ENCODE measurements at places on chromosomes 16 and 17.

DNA sequence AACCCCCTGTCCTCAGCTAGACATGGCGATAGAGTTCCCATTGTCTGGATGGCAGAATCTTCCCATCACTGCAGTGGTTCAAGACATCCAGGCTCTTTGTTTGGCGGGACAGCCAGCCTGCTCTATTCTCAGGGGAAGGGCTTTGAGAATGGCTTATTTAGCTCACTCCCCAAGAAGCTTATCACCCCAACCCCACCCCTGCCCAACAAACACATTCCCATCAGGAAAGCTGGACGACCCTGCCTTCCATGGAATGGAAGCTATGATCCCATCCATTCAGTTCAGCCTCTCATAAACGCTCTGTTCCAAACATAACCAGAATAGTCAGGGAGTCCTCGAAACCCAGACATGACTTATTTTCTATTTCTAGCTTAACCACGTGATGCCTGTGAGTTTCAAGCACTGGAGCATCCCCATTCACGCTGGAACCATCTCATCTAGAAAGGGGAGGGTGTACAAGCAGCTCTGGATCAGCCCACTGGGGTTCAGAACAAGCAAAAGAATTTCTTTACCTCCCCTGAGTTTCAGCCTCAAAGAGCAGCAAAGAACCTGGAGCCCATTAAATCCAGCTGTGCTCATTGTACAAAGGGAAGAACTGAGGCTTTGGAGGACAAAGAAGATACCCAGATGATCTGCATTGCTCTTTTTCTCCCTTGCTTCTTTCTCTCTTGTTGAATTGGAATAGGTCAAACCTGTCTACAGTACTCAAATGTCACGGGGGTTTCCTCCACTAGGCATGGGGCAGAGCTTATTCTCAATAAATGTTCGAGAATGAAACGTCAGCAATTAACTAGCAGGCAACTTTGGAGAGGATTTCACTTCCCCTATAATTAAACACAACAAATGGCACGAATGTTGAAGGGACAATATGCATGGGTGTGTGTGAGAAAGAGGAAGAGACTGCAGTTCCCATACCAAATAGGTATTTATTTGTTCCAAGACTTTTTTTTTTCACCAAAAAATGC is 93.1 kb downstream of the XYLT1 start:
- H3K4me3 ChIP-seq = no peak overlapping the region
- DNase-seq = no peak
- H3K27ac ChIP-seq = peak overlapping the region; percentile 19
- H3K27me3 ChIP-seq = no peaks in the 10 kb centered on the region

- peaks cover 5% of the 10 kb centered on the region for H3K4me1 ChIP-seq
- DNase-seq = no peak
- H3K27me3 ChIP-seq = no peaks in the 10 kb centered on the region
- H3K4me3 ChIP-seq = no peak overlapping the region
- no peaks in the 10 kb centered on the region for H3K36me3 ChIP-seq
These were observed 6.2 kb downstream of the KRTAP4-6 start for GRCh38 chr17:41133880-41134735.

DNA sequence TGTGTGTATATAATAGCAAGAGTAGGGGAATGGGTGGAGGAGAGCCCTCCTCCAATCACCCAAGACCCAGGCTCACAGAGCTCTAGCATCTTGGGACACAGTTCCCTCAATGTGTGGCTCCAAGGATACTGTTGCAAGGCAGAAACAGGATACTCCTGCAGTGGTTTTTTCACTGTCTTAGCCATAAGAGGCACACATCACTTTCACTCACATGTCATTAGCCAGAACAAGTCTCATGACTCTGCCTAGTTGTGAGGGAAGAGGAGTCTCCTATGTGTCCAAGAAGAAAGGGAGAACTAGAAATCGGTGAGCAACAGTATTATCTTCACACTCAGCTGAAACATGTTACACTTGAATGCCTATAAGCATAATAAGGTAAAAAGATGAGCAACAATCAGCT is 11.1 kb upstream of the NUDT7 start:
- H3K36me3 ChIP-seq = no peaks in the 10 kb centered on the region
- peaks cover 1% of the 10 kb centered on the region for H3K4me1 ChIP-seq
- H3K4me3 ChIP-seq = no peak overlapping the region
- H3K27me3 ChIP-seq = no peaks in the 10 kb centered on the region
- DNase-seq = no peak

GRCh38 chr16:9123871-9124270 is 32.4 kb downstream of the HAPSTR1 start:
- no peak for DNase-seq
- H3K36me3 ChIP-seq = peaks cover 10% of the 10 kb centered on the region
- peaks cover 47% of the 10 kb centered on the region for H3K4me1 ChIP-seq
- H3K27me3 ChIP-seq = no peaks in the 10 kb centered on the region
- H3K27ac ChIP-seq = peak overlapping the region; percentile 61
- no peak overlapping the region for H3K4me3 ChIP-seq

DNA sequence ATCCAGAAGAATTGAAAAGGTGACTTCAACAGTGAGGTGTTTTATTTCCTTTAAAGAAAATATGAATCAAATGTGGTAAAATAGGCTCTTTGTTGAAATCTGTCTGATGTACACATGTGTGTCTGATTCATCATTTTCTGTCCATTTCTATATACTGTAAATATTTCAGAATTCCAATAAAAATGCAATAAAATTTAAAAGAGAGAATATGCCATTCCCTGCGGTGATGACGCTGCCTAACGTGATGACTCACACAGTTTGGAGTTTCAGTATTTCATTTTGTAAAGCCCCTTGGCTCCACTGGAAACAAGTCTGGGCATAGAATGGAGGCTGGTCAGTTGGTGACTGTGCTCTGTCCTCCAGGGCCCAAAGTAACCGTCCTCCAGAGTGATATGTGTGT is 482.5 kb upstream of the CDH5 start:
- H3K4me3 ChIP-seq = no peak overlapping the region
- H3K27ac ChIP-seq = no peak overlapping the region
- H3K4me1 ChIP-seq = no peaks in the 10 kb centered on the region
- no peaks in the 10 kb centered on the region for H3K36me3 ChIP-seq
- no peak for DNase-seq

DNA sequence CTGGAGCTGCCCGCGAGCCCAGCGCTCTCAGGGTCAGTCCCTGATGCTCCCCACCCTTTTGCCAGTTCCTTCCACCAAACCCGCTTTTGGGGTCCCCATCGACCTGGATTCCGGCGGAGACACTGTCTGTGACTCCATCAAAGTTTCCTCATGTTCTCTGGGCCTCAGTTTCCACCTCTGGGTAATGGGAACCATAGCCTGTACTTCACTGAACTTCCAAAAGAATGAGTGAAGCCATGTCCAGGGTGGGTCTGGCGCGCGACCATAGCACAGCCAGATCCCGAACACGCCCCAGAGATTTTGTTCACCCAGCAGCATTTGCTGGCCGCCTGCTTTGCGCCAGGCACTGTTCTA is 327 bp downstream of the SDR42E2 start:
- H3K36me3 ChIP-seq = no peaks in the 10 kb centered on the region
- H3K27me3 ChIP-seq = peaks cover 16% of the 10 kb centered on the region
- no peaks in the 10 kb centered on the region for H3K4me1 ChIP-seq

GRCh38 chr16:35352431-35352830 is 1893.0 kb downstream of the TP53TG3F start:
- no peaks in the 10 kb centered on the region for H3K36me3 ChIP-seq
- no peaks in the 10 kb centered on the region for H3K4me1 ChIP-seq
- no peak for DNase-seq
- H3K4me3 ChIP-seq = no peak overlapping the region

GRCh38 chr16:89409161-89409711 is 81.1 kb downstream of the ANKRD11 start:
- no peaks in the 10 kb centered on the region for H3K27me3 ChIP-seq
- H3K27ac ChIP-seq = peak overlapping the region; percentile 89
- peak overlapping the region; percentile 65 for H3K4me3 ChIP-seq
- peaks cover 5% of the 10 kb centered on the region for H3K36me3 ChIP-seq
- peaks cover 75% of the 10 kb centered on the region for H3K4me1 ChIP-seq

GRCh38 chr17:58081646-58082340 is 1.4 kb upstream of the DYNLL2 start:
- DNase-seq = no peak
- H3K27me3 ChIP-seq = peaks cover 33% of the 10 kb centered on the region
- no peak overlapping the region for H3K4me3 ChIP-seq
- peaks cover 21% of the 10 kb centered on the region for H3K4me1 ChIP-seq
- H3K27ac ChIP-seq = no peak overlapping the region

DNA sequence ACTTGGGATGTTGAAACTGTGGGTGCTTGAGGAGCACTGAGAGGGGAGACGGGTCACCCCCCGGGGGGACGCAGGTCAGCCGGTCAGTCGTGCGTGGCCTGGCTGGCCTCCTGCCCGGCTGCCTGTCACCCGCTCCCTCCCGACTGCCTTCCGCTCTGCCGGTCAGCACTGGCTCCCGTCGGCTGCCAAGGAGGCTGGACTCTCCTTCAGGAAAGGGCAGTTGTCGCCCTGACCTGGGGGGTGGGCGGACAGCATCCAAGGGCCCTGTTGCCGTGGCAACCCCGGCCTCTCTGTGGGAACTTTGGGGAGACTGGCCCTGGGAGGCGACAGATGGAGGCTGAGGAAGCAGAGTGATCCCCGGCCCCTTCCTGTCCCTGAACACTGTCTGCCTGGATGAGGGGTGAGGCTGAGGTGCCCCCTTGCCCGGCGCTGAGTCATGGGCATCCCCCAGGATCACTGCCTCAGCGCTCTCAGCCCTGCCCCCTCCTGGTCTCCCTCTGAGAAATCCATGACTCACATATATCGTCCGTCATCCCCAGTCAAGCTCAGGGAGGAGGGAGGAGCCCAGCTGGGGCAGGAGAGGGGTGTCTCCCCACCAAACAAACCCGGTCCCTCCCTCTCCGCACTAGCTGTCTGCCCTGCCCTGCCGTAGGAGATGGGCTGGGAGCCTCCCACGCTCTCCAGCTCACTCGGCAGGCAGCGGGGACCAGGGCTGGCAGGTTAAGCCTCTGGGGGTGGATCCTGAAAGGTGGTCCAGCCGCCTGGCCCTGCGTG is at the start of gene ADGRG1:
TSS of gene ADGRG1 (plus strand) at position 623 of the 774 bp plus-strand sequence. CDS start 21,658 bp downstream, outside the sequence.
- no peak for DNase-seq
- peaks cover 15% of the 10 kb centered on the region for H3K4me1 ChIP-seq
- H3K4me3 ChIP-seq = peak within 1 kb of the TSS; percentile 35
- no peaks in the 10 kb centered on the region for H3K36me3 ChIP-seq

DNA sequence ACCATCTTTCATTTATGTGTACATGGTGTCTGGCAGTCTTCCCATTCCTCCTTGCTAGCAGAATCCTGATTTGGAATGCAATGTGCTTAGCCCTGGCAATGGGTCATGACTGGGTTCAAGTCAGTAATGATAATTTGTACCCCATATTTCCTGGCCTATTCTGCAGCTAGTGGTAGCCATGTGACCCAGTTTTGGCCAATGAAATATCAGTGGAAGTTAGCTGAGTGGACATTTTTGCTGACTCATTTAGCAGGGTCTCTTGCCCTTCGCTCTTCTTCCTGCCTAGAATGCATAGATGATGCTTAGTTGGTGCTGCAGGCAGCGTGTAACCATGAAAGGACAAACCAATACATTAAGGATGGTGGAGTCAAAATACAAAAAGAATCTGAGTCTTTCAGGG is 78.8 kb upstream of the AKTIP start:
- H3K27ac ChIP-seq = no peak overlapping the region
- H3K36me3 ChIP-seq = no peaks in the 10 kb centered on the region
- H3K4me3 ChIP-seq = no peak overlapping the region
- DNase-seq = no peak
- H3K4me1 ChIP-seq = no peaks in the 10 kb centered on the region

GRCh38 chr16:67150047-67150832 is 558 bp downstream of the B3GNT9 start:
- peak; percentile 74 for DNase-seq
- peaks cover 29% of the 10 kb centered on the region for H3K4me1 ChIP-seq
- peaks cover 20% of the 10 kb centered on the region for H3K36me3 ChIP-seq
- H3K27ac ChIP-seq = no peak overlapping the region
- H3K27me3 ChIP-seq = peaks cover 5% of the 10 kb centered on the region
- peak overlapping the region; percentile 74 for H3K4me3 ChIP-seq

DNA sequence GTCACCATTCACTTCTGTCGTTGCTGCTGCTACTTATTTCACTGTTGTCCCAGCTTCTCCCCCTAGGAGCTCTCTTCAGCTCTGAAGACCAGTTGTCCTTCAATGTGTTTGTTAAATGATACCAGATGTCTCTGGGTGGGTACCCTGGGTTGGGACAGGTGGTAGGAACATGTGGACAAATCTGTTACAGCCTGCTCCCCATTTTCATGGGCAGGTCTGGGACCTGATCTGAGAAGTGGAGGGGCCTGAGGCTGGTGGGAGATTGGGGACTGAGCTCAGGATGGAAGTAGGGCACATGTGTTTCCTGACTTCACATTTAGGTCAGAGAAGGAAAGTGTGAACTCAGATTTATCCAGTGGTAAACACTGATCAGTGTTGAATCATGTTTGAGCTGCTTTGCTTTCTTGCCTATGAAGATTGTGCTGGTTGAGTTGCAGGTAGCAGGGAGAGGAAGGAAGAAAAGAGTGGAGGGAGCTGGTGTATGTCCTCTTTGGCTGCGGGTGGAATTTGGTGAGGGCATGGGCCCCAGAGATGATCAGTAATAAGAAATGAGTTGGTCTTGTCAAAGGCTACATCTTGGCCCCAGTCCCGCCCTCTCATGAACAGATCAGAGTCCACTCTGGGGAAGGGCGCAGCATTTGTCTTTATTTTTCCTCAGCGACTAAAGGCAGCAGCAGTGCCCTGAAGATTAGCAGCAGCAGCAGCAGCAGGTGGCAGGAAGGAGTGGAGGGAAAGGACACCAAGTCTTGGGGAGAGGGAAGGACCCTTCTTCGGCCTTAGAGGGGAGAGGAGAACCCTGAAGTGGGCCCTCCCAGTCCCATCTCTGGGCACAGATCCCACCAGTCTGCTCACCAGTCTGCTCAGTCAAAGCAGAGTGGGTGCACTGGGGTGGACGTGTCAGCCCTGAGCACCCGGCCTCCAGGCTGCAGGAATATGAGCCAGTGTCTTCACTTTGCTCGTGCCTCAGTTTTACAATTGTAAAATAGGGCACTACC is 6.1 kb upstream of the EFTUD2 start:
- DNase-seq = no peak
- no peaks in the 10 kb centered on the region for H3K36me3 ChIP-seq
- no peak overlapping the region for H3K4me3 ChIP-seq
- peaks cover 8% of the 10 kb centered on the region for H3K27me3 ChIP-seq
- H3K27ac ChIP-seq = no peak overlapping the region

GRCh38 chr17:56786989-56787482 is 46.7 kb downstream of the C17orf67 start:
- peaks cover 9% of the 10 kb centered on the region for H3K36me3 ChIP-seq
- H3K27me3 ChIP-seq = peaks cover 2% of the 10 kb centered on the region
- H3K27ac ChIP-seq = peak overlapping the region; percentile 52

GRCh38 chr16:3282103-3282729 is 1.1 kb upstream of the ZNF263 start:
- H3K27me3 ChIP-seq = peaks cover 10% of the 10 kb centered on the region
- H3K4me3 ChIP-seq = peak overlapping the region; percentile 88
- H3K4me1 ChIP-seq = peaks cover 23% of the 10 kb centered on the region

GRCh38 chr17:38748149-38748891 is at the start of gene PCGF2:
PCGF2 (minus strand) TSS chr17:38748336; CDS start chr17:38740402, 7,934 bp downstream.
- H3K4me1 ChIP-seq = peaks cover 28% of the 10 kb centered on the region
- no peak for DNase-seq
- no peak within 1 kb of the TSS for H3K27ac ChIP-seq
- H3K4me3 ChIP-seq = peak within 1 kb of the TSS; percentile 98

- no peaks in the 10 kb centered on the region for H3K36me3 ChIP-seq
- no peak overlapping the region for H3K4me3 ChIP-seq
- no peak for DNase-seq
- H3K27ac ChIP-seq = no peak overlapping the region
These were observed 33.2 kb upstream of the MPHOSPH6 start for GRCh38 chr16:82203198-82203597.

All from activated naive CD8-positive, alpha-beta T cell treated with anti-CD3 and anti-CD28 coated beads, Interleukin-2, amount 10 ng/mL, durations not matched to agents 7 days and 5 days (primary cell).